ENCODE measurements at places on chromosomes 3 and 15. TPM values are rescaled to one million over a fixed set of nuclear protein-coding genes. Genes with fewer than 3 reads are reported as not detected.

DNA sequence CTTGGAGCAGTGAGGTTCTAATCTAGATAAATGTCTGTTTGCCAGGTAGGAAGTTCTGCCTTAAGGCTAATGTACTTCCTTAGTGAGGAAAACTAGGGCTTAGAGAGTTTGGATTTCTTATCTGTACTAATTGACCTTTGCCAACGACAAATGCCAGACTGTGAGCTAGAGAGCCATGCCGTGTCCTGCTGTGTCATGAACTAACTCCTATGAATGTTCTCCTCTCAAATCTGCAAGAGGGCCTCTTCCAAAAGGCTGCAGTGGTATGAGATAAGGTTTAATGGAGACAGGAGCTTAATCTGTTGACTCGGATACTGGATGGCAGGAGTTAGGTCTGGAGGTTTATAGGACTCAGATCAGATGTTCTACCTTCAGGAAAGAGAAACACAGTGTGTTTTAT is 524.9 kb downstream of the NTRK3 start:
- no peak overlapping the region for H3K4me3 ChIP-seq
- no peaks in the 10 kb centered on the region for H3K36me3 ChIP-seq

DNA sequence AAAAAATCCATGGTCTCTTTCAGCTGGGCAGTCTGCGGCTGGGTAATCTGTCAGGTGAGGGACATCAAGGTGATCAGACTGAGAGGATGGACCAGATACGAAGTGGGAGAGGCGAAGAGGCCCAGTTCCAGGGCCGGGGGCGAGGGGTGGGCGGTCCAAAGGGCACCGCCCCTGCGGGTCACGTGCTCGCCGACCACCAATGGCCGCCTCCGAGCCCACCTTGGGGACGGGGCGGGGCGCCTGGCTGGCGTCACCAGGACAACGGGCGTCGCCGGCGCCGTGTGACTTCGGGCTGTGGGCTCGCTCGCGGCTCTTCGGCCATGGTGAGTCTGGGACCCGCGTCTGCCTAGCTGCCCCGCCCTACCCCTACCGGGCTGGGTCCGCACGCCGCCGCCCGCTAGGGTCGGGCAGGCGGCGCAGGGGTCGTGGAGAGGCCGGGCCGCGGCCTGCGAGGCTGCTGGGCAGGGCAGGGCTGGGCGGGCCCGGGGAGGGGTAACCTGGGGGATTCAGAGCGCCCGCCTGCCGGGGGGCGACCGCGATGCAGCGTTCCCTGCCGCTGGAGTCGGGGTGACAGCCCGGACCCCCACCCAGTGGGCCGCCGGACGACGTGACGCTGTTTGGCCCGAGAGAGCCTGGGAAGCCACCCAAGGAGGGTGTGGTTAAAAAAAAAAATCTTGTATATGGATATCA is at the start of gene FBXL2:
FBXL2 (plus strand) TSS at position 250 of the 690 bp plus-strand sequence; CDS start at position 321, 71 bp downstream.
- H3K4me3 ChIP-seq = peak within 1 kb of the TSS; percentile 70
- peak within 1 kb of the TSS; percentile 49 for H3K27ac ChIP-seq
- no peaks in the 10 kb centered on the region for H3K4me1 ChIP-seq
- H3K27me3 ChIP-seq = peaks cover 12% of the 10 kb centered on the region
- H3K36me3 ChIP-seq = no peaks in the 10 kb centered on the region

DNA sequence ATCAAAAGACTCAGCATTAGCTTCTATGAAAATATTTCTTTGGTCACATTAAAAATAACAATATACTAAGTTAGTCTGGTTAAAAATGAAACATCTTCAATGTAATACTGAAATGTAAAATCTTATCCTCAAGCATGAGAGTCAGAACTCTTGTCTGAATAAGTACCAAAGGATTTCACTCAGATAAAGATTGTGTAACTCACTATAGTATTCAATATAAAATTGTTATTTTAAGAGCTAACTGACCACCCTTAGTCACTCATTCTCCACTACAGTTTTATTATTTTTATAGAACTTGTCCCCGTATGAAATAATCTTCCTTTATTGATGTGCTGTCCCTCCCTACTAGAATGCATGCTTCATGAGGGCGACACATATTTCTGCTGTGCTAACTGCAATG is 426.3 kb downstream of the MECOM start:
- DNase-seq = no peak
- H3K4me3 ChIP-seq = no peak overlapping the region
- H3K36me3 ChIP-seq = no peaks in the 10 kb centered on the region
- no peaks in the 10 kb centered on the region for H3K4me1 ChIP-seq

GRCh38 chr3:71064291-71064955 is 519.1 kb downstream of the FOXP1 start:
- H3K27me3 ChIP-seq = no peaks in the 10 kb centered on the region
- H3K4me3 ChIP-seq = peak overlapping the region; percentile 65
- peak; percentile 62 for DNase-seq
- H3K27ac ChIP-seq = peak overlapping the region; percentile 93

DNA sequence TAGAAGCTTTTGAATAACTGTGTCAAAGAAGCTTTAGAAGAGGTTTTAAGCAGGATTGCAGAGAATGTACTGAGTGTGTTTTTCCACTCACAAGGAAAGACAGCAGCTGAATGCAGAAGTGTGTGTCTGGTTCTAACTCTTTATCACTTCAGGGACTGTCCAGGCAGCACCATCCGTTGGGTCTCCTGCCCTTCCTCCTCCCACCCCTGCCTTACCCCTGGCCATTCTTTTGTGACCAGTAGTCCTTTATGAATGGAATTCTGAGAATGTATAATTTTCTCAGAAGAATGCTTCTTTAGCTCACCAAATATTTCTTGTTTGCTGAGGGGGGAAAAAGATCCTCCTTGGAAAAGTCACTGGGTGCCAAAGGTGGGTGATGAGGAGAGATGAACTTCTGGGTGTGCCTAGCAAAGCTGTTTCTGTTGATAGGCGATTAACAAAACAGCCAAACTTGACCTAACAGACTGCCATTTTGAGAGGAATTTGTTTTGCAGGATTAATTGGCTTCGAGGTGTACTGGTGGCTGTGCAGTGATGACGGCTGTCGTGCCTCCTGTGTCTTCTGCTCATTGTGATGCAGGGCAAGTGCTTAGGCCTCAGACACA is 70.9 kb downstream of the IGF1R start:
- H3K4me1 ChIP-seq = peaks cover 57% of the 10 kb centered on the region
- H3K36me3 ChIP-seq = no peaks in the 10 kb centered on the region
- H3K27me3 ChIP-seq = no peaks in the 10 kb centered on the region
- no peak overlapping the region for H3K4me3 ChIP-seq

DNA sequence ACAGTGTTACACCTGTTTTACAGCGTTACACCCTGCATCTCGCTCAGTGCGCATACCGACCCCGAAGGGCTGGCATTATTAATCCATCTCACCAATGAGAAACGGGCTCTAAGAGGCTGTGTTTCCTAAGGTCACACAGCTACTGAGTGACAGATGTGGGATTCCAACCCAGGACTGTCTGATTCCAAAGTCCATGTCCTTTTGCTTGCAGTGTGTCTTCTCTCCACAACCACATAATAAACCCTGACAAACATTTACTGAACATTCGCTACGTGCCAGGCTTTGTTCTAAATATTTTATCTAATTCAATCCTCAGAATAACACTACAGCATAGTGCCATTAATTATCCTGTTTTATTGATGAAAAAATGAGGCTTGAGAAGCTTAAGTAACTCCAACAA is 79.1 kb downstream of the RAB11A start:
- no peaks in the 10 kb centered on the region for H3K27me3 ChIP-seq
- H3K36me3 ChIP-seq = no peaks in the 10 kb centered on the region
- H3K4me1 ChIP-seq = no peaks in the 10 kb centered on the region
- no peak for DNase-seq
- H3K27ac ChIP-seq = no peak overlapping the region
- H3K4me3 ChIP-seq = no peak overlapping the region

DNA sequence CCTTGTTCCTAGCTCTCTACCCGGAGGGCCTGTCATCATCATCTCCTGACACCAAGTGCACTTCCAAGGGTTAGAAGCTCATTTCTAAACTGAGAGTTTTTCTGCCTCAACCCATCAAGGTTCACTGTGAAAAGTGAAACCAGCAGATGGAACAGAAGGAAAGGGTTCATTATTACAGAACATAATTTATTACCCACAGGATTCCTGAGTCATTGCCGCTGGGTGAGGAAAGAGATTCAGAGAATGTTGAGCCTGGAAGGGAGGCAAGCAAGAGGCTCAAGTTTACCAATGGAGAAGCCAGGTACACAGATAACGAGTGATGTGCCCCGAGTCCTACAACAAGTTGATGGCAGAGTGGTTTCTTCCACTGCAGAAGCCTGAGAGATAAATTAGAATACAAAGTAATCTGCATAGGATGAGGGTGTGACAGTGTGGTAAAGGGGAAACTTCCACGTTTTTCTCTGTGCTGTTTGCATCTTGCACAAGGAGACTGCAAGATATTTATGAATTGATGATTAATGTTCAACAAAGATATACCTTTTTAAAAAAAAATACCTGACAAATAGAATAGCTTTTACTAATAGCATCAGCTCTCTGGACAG is 80.5 kb upstream of the SETMAR start:
- H3K4me3 ChIP-seq = no peak overlapping the region
- no peaks in the 10 kb centered on the region for H3K27me3 ChIP-seq
- H3K4me1 ChIP-seq = no peaks in the 10 kb centered on the region
- no peak overlapping the region for H3K27ac ChIP-seq

- no peaks in the 10 kb centered on the region for H3K27me3 ChIP-seq
- H3K36me3 ChIP-seq = peaks cover 4% of the 10 kb centered on the region
- H3K4me1 ChIP-seq = peaks cover 28% of the 10 kb centered on the region
- DNase-seq = no peak
- no peak overlapping the region for H3K4me3 ChIP-seq
Measured at GRCh38 chr3:58085616-58086015, 77.4 kb downstream of the FLNB start.

DNA sequence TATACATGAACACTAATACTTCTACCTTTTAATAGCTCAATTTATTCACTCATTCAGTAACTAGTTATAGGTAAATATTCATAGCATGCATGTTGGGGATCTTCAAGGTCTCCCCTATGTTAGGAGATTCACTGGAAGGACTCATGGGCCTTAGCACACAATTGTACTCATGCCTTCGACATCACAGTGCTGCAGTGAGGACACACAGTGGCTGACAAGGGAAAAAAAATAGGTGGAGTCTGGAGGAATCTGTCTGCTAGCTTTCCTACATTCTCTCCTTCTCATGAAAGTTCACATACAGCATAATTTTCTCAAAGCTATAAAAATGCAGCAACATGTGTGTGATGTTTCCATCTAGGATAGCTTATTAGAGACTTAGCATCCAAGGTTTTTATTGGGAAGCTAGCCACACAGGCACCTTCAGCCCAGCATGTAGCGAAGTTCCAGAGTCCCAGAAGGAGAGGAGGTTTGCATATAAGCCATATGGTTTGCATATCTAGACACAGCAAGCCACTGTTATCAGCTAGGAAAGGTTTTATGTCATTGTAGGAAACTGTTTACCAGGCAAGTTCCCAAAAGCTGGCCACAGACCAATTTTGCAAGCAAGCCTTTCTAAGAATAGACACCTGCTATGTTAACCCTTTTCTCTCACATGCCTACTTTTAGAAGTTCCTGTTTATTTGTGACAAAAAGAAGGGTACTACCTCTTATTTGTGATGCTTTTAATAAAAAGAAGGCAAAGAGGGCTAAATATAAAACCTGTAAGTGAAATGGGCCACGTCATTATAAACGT is 46.4 kb downstream of the MORC1 start:
- no peak for DNase-seq
- H3K4me1 ChIP-seq = peaks cover 7% of the 10 kb centered on the region
- H3K36me3 ChIP-seq = no peaks in the 10 kb centered on the region
- no peaks in the 10 kb centered on the region for H3K27me3 ChIP-seq
- H3K4me3 ChIP-seq = no peak overlapping the region
- H3K27ac ChIP-seq = no peak overlapping the region

DNA sequence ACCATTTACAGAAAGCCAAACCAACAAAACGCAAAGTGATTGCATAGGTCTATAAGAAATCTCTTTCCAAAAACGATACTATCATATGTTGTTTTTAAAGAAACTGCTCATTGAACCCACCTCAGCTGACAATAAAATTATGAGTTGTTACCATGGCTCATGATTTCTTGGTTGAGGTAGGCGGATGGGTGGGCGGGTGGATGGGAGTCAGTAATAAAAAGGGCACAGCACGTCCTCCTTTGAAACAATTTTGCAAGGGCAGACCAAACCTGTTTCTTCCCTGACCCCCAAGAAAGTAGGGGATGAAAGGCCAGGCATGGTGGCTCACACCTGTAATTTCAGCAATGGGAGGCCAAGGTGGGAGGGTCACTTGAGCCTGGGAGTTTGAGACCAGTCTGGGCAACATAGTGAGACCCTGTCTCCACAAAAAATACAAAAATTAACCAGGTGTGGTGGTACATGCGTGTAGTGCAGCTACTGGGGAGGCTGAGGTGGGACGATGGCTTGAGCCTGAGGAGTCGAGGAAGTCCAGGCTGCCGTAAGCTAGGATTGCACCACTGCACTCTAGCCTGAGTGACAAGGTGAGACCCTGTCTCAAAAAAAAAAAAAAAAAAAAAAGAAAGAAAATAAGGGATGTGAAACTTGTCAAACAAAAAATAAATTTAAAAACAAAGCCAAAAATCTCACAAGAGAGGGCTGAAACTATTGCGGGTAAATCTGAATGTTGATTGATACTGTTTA is 2.1 kb downstream of the ABHD10 start:
- DNase-seq = no peak
- H3K27ac ChIP-seq = no peak overlapping the region
- no peak overlapping the region for H3K4me3 ChIP-seq
- no peaks in the 10 kb centered on the region for H3K27me3 ChIP-seq
- no peaks in the 10 kb centered on the region for H3K36me3 ChIP-seq

GRCh38 chr15:39140060-39140604 is 440.7 kb upstream of the THBS1 start:
- H3K27ac ChIP-seq = no peak overlapping the region
- no peak overlapping the region for H3K4me3 ChIP-seq
- H3K36me3 ChIP-seq = no peaks in the 10 kb centered on the region

- DNase-seq = no peak
- H3K27me3 ChIP-seq = no peaks in the 10 kb centered on the region
- no peak overlapping the region for H3K4me3 ChIP-seq
- no peaks in the 10 kb centered on the region for H3K4me1 ChIP-seq
- no peaks in the 10 kb centered on the region for H3K36me3 ChIP-seq
- H3K27ac ChIP-seq = no peak overlapping the region
Measured at GRCh38 chr3:140577911-140578310, 100.0 kb upstream of the TRIM42 start.

DNA sequence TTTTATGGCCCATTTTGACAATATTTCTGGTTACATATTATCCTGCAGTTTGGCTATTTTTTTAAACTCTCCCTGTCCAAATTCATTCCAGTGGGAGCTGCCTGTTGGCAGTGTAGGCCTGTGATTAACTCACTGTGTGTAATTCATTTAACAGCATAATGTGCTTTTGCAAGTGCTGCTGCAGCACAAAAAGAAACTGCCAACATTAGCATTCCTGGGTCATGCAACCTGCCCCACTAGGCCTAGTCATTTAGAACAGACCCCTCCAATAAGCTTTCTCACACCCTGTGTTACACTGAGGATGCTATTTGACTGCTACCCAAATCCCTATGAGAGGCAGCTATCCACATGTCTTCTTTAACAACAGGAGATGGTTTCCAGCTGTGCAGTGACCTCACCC is 251.2 kb upstream of the UBE2E2 start:
- H3K4me1 ChIP-seq = no peaks in the 10 kb centered on the region
- H3K27ac ChIP-seq = no peak overlapping the region
- no peaks in the 10 kb centered on the region for H3K36me3 ChIP-seq
- no peak overlapping the region for H3K4me3 ChIP-seq

GRCh38 chr3:187748050-187748481 is 2.8 kb upstream of the BCL6 start:
- H3K4me1 ChIP-seq = peaks cover 42% of the 10 kb centered on the region
- H3K4me3 ChIP-seq = no peak overlapping the region
- no peaks in the 10 kb centered on the region for H3K36me3 ChIP-seq
- DNase-seq = peak; percentile 92

The SCN5A gene
- 0.24 TPM for total RNA-seq

The MCTP2 gene
- total RNA-seq = 36.1 TPM

The CTXND1 gene
- total RNA-seq = 1.8 TPM

The POPDC2 gene
- 1.5 TPM for total RNA-seq

The AP3B2 gene
- total RNA-seq = 3.0 TPM

The OSBPL10 gene
- total RNA-seq = 18.8 TPM

The LRRC15 gene
- total RNA-seq = 0.24 TPM

The TMEM43 gene
- 73.7 TPM for total RNA-seq

Data from lower lobe of right lung (tissue), 2 donors.